Right hindlimb (tissue), 1 donor: ENCODE measurements at places on chromosomes 13 and 19.

GRCh38 chr13:99421758-99422585 is 79.3 kb upstream of the TM9SF2 start:
- no peak for DNase-seq

- DNase-seq: no peak
Measured at GRCh38 chr13:63463782-63464610, 2048.3 kb upstream of the PCDH20 start.

DNA sequence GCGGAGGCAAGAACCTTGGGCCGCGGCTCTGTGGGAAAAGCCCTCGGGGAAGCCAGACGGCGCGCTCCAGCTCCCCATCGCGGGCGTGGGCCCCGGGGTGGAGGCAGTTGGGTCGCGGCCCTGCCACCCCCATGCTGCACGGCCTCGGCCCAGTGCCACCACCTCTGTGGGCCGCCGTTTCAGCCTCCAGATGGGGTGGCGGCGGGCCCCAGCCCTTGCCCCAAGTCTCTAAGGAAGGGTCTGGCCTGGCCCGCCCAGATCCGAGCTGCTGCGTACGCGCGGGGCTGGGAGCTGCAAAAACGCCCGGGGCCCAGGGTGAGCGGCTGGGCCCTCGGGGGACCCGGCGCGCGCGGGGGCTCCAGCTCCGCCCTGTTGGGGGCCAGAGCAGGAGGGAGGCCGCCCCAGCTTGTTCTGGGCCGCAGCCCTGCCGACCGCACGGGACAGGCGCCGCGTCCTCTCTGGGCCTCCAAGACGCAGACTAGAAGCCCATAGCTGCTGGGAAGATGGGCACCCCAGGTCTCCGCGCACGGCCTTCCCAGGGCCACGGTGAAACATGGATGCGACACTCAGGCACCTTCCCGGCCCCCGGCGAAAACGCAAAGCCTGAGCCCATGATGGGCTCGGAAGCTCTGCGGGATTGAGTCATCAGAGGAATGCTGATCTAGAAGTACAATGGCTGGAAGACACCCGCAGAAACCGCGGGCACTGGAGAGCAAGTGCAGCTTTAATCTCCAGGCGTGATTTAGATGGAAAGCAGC is 110.1 kb downstream of the KCTD15 start:
- DNase-seq: no peak

GRCh38 chr13:63190219-63190618 is 1774.6 kb upstream of the PCDH20 start:
- no peak for DNase-seq

DNA sequence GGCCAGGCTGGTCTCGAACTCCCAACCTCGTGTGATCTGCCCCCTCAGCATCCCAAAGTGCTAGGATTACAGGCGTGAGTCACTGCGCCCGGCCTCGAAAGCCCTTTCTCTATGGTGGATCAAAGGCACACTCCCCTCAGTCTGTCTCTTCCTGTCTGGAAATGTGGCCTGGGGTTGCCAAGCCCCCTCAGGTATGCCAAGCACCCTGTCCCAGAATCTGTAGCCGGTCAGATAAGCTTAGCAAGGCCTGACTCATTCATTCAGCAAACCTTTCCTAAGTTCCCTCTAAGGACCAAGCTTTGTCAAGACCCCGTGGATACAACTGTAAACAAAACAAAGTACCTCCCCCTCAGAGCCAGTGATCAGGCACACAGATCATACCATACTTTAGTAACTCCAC is 14.1 kb downstream of the NUCB1 start:
- DNase-seq: no peak

- DNase-seq: no peak
Measured at GRCh38 chr13:59689057-59689456, 474.7 kb downstream of the DIAPH3 start.

DNA sequence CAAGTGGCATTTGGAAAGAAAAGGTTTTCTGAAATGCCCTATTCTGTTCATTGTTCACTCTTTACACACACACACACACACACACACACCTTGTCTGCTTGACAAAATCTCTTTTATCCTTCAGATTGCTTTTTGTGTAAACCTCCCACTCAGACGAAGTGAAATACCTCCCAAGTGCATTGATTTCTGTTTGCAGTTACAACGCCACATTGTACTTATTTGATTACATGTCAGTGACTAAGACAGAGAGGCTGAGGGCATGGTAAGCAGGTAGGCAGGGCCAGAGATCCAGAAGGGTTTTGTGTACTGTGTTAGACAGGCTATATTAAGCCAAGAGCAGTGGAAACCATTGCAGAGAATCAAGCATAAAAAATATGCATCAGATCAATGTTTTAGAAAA is 561.8 kb downstream of the GPC6 start:
- no peak for DNase-seq

GRCh38 chr13:112977525-112977924 is 8.5 kb downstream of the MCF2L start:
- no peak for DNase-seq

GRCh38 chr19:9934132-9934950 is 2.0 kb downstream of the OLFM2 start:
- peak; percentile 80 for DNase-seq

GRCh38 chr19:17312189-17313113 is 3.1 kb downstream of the DDA1 start:
- DNase-seq: no peak

GRCh38 chr13:23418776-23419683 is 14.5 kb downstream of the SACS start:
- DNase-seq: no peak

- no peak for DNase-seq
Measured at GRCh38 chr13:61247149-61247936, 168.3 kb downstream of the PCDH20 start.

DNA sequence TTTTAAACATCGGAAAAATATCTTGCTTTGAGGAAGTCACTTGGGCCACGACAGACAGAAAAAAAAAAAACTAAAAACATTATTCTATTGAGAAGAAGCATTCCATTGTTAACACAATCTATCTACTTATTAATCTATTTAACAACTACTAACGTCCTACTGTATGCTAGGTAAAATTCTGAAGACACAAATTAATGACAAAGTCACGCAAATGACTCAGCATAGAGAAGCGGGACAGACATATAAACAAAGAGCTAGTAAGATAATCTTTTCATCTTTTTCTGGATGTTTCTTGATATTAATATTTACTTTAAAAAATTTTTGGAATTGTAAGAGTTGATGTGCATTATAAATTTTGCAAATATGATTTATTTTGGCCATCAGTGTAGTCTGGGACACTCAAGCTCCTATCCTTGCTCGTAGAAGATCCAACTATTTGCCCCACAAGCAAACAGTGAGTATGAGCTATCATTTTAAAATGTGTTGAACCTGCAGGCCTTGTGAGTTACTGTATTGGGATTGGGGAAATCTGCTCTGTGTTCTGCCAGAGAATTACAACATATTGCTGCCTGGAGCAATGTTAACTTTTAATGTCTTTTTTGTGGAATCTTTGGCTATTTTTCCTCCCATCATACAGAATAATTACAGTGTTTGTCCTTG is 109.1 kb downstream of the PCDH9 start:
- no peak for DNase-seq

DNA sequence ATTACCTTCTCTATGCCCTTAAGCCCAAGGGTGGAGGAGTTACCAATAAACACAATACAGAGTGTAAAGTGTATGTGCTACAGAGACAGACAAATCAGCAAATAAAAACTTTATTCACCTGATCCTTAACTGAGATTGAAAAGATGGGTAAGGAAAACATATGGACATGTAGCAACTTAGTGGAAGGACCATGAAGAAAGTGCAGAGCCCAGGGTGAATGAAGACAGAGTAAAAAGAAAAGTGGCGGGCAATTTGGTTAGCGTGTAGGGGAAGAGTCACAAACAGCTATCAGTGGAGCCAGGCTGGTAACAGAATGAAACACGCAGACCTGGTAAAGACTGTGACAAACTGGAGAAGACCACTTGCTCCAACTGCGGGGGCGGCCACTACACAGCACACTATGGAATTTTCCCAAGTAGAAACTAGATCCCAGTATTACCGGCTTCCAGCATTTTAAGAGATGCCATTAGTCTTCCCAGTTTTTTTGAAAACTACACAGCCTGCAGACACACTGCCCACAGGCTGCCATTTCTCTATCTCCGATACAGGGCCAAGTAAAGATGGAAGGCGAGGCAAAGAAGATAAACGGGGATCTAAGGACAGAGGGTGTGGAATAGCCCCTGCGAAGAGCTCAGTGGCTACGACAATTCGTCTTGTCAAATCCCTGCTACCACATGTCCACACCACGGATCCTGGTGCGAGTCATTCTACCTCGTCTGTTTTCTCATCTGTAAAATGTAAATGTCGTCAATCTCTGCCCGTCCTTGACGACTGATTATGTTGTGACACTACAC is 1.2 kb downstream of the UQCRFS1 start:
- DNase-seq: no peak

DNA sequence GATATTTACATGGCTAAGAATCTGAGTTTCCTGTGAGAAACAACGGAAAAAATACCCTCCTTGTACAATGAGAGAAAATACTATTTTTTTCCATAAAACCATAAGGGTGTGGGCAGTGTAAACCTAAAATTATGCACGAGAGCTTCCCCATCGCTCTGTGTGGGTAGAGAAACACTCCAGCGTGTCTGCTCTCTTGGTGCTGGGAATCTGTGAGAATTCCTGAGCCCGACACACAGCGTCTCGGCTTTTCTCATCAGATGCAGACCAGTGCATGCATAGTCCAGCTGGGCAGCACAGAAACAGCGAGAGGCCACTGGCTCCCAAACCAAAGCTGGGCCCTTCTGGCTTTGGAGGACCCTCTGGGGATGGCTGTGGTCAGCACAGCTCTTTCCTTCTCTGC is 12.0 kb downstream of the PLPP2 start:
- DNase-seq: no peak

GRCh38 chr13:20903164-20903475 is 574 bp upstream of the XPO4 start:
- no peak for DNase-seq

GRCh38 chr19:55082020-55082851 is 6.6 kb downstream of the EPS8L1 start:
- DNase-seq: no peak

DNA sequence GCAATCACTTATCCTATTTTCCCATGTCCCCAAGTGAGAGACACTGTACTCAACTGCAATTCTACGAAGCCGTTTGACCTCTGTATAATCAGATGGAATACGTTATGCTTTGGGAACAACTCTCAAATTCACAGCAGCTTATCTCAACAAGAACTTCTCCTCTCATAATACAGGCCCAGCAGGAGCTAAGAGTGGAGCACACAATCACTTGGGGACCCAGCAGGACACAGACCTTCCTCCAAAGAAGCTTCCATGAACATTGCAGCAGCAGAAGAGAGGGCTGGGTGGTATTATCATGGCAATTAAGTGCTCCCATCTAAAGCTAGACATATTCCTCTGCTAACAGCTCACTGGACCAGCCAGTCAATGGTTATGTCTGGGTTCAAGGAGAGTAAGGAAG is 428.3 kb upstream of the MIR17HG start:
- no peak for DNase-seq

DNA sequence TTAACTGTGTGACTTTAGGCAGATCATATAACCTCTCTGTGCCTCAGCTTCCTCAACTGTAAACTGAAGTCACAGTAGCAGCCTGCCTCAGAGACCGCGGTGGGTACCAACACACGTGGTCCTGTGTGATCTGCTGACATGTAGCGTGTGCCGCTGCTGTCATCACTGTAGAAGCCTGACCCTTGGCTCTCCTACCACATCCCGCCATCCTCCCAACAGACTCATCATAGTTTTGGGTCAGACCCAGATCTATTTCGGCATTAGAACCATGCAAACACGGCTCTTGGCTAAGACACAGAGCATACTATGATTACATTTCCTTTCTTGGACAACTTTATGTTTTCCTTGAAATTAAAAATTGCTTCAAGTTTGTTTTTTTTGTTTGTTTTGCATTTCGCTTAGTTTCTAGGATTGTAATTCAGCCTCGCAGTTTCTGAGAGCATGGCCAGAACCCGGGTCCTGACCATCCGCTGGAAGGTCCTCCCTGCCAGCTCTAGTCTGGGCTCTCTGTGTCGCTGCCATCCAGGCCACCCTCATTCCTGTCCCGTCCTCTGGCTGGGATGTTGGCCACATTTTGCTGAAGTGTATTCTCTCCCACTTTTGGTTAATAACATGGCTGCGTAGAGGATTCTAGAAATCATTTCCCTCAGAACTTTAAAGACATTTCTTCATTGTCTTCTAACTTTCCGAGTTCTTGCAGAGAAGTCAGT is 53.0 kb downstream of the GGACT start:
- no peak for DNase-seq

GRCh38 chr19:41328842-41329225 is 18.9 kb downstream of the CCDC97 start:
- no peak for DNase-seq

GRCh38 chr13:112069845-112070251 is 2.9 kb downstream of the SOX1 start:
- no peak for DNase-seq

- no peak for DNase-seq
Measured at GRCh38 chr13:26688286-26688685, 72.3 kb downstream of the GPR12 start.

- no peak for DNase-seq
Measured at GRCh38 chr13:36352350-36352749, 6.2 kb upstream of the SPART start.

DNA sequence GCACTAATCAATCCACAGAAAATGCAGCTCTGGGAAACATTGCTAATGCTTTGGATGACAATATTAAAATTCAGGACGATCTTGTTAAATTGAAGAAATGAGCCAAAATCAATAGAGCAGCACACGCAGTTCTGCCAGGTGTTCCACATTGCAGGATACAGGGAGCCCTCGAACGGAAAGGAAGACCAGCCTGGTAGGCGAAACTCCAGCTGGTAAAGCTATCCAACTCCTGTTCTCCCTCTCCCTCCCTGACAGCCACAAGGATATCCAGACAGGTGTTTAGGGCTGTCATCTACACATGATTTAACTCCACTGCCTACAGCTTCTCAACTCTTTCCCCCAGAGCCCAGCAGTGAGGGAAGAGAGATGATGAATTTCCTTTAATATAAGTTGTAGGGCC is 67.7 kb downstream of the EPSTI1 start:
- no peak for DNase-seq

DNA sequence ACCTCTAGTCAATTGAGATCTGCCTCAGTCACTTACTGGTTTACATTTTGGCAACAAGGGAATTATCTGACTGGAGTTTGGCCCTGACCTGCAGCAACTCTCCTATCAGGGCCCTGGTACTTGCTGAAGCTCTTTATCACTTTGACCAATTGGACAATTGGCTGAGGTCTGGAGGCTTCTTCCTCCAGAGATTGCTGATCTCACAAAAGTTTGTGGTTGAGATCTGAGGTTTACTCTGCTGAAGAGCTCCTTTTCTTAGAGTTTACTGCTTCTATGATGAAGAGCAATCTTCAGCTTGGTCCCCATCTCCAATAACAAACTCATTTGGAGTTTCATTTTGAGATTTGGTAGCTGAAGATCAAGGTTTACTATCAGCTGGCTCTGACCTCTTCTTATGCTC is 276.9 kb upstream of the SGCG start:
- no peak for DNase-seq

DNA sequence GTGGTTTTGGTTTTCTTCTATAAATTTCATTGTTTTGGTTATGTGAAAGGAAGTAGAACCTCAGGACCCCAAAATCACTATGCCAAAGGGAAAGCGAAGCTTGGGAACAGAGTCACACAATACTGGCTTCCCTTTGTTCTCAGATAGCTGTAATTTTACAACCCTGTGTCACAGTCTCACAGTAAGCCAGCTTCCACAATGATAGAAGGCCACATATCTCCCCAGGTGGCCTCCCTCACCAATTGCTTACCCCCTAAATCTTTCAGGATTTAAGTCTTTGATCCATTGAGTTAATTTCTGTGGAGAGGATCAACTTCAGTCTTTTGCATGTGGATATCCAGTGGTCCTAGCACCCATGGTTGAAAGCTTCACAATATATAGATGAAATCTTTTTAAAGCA is 58.7 kb downstream of the SLC15A1 start:
- no peak for DNase-seq

- no peak for DNase-seq
Measured at GRCh38 chr13:48819899-48820298, 155.8 kb upstream of the FNDC3A start.
